Immature natural killer cell (primary cell): ENCODE measurements at places on chromosomes 5 and 9.

DNA sequence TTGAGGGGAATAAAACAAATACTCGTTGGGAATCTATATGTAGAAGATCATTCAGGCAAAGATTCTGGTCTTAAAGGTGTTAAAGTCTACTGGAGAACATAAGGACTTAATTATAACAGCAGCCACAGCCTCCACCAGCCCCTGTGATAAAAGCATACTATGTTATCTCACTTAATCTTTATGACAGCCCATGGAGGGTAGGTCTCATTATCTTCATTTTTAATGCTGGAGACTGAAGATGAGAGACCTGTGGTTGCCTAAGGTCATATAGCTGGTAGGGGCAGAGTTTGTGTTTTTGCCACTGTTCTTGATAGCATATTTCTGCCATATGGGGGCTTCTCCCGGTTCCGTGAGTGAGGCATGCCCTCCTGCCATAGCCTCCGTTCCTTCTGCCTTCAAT, 88.7 kb downstream of the TRIO start:
- DNase-seq: no peak

DNA sequence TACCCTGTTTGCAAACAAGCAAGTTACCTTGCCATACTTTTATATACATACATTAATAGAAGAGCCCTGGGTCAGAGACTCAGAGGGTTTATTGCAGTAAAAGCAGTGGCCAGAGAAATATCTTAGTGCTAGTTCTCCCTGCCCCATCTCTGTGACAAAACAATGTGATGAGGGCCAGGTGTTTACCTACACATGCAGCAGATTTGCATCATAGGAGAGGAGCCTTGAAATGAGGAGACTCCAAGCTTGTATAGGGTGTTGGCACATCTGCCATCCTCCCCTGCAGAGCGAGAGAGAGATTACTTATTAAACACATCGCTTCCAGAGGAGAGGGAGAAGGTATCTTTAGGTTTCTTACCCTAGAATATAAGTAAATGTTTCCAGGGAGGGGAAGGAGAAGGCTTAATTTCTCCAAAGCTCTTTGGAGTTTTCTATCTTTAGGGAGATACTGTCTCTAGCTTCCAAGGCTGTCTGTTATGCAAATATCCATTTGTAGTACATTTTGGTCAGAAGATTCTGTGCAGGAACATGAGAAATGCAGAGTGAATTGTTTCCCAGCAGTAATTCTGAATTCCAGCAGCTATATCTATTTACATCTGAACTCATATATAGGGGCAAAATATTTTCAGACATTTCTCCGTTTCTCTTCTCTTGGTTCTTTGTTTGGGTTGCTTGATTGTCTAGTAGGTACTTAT, 15.7 kb downstream of the FER start:
- DNase-seq: no peak

- no peak for DNase-seq
Observed at GRCh38 chr5:117559005-117559844, 984.6 kb upstream of the SEMA6A start.

DNA sequence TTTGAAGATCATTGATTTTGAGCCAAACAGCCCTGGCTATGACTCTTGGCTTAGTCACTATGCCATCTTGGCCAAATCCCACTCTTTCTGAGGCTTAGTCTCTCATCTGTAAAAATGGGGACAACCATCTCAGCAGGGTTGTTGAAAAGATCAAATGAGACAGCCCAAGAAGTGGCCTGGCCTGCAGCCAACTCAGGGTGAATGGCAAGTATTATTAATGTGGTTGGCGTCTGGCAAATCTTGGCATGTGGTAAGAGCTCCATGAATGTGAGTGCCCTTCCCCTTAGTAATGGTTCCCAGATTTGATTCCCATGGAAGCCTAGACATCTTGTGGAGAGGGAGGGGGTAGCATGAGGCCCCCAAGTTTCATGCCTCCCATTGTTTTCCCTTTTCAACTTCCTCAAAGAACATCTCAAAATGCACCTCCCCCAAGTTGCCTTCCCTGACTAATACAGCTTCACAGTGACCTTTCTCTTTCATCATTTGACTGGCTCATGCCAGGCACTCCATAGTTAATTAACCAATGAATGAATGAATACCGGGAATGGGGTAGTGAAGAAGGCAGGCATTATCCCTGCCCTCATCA, 11.8 kb upstream of the TGFBI start:
- DNase-seq: no peak

GRCh38 chr9:73845539-73845938, 651.6 kb upstream of the RORB start:
- DNase-seq: no peak

- DNase-seq: no peak
Observed at GRCh38 chr9:28163619-28164018, 590.3 kb upstream of the C9orf72 start.

GRCh38 chr5:139698490-139699146, 50.5 kb downstream of the CXXC5 start:
- DNase-seq: peak; percentile 35

- DNase-seq: no peak
Observed at GRCh38 chr5:139654464-139654863, 6.3 kb downstream of the CXXC5 start.

- DNase-seq: no peak
Observed at GRCh38 chr5:58775701-58776262, 192.9 kb downstream of the RAB3C start.

- DNase-seq: no peak
Observed at GRCh38 chr5:170491479-170491878, 12.3 kb upstream of the KCNIP1 start.

DNA sequence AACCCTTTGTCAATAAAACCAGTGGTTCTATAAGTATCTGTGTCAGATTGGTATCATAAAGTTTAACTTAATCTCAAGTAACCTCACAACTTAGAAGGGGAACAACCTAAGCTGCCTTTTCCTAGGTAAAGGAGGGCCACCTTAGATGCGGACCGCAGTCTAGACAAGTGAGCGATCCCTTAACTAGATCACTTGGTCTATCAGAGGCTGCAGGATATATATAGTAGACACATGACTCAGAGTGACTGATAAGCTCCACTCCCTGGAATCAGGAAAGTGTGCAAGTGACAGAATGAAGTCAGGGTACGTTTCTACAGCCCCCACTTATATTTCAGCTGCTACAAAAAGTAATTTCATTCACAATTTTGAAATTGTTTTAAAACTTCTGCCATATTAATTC, 7.4 kb downstream of the REEP5 start:
- no peak for DNase-seq

- no peak for DNase-seq
Observed at GRCh38 chr9:112890106-112891081, at the start of gene SLC46A2. SLC46A2 (minus strand) TSS chr9:112890876; CDS start chr9:112890681, 195 bp downstream.

DNA sequence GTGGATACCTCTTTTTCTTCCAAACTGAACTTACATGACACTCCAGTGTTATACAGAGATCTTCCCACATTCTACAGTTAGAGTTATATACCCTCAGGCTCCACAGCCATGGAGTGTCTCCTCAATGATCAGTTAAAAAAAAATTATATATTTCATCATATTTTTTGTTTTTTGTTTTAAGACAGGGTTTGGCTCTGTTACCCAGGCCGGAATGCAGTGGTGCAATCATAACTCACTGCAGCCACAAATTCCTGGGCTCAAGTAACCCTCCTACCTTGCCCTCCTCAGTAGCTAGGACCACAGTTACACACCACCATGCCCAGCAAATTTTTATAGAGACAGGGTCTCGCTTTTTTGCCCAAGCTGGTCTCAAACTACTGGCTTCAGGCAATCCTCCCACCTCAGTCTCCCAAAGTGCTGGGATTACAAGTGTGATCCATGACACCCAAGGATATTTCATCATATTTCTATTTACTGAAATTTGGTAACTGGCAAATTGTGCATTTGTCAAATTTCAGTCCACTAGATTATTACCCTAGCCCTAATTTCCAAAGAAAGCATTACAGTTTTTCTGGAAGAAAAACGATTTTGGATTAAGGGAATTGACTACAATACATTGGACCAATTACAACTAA, 18.1 kb upstream of the SCAI start:
- no peak for DNase-seq
